ENCODE measurements at places on chromosomes 1 and 21.

DNA sequence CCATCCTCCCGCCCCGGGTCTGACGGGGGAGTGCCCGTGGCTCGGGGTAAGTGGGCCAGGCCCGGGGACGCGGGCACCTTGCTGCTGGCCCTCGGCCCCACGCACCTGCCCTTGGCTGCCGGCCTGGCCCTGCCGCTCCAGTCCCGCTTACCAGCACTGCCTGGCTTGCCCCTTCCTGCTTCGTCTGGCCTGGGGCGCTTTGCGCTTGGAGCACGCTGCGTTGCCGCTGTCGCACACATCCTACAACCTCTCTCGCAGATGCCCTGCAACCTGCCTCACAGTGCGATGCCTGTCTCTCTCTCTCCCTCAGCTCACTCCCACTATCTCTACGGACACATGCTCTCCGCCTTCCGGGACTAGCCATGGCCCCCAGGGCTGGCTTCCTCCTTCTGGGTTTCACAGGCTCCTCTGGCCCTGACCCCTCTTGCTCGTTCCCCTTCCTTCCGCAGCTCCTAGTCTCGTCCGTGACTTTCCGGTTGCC is 9.7 kb downstream of the MYOG start:
- no peak for DNase-seq

GRCh38 chr1:198860371-198860770 is 221.5 kb downstream of the PTPRC start:
- no peak for DNase-seq

- no peak for DNase-seq
Measured at GRCh38 chr1:237058470-237058869, 16.5 kb downstream of the RYR2 start.

DNA sequence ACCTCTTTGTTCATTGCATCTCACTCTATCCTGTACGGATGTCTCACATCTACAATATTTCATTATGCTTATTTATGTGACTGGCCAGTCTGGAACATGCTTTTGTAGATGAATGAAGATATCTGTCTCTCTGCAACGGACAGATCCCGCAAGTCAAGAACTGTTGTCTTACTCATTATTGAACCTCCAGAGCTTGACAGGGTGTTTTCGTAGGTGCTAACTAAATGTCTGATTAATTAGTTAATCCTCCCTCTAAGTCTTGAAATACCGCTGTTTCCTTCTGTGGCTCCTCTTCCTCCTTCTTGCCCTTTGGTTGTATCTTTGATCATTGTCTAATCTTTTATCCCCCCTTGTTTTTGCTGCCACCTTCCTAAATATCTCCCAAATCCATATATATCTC is 3.2 kb upstream of the C1orf162 start:
- no peak for DNase-seq

DNA sequence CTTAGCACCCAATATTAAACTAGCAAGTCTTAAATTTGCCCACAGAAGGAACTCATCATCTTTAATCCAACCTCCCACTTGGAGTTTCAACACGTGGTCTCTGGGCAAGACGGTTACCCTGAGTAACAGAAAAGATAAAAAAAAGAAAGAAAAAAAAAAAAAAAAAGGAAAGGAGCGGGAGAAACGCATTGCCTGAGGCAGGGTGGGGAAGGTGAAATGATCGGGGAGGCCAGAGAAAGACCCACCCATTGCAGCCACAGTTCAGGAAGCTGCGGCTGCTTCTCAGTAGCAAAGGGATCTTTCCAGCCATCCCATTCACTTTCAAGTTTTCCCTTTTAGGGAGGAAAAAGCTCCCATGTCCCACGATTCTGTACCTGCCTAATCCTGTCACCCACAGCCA is 32.0 kb upstream of the OTUD3 start:
- no peak for DNase-seq

- DNase-seq, result no peak
Measured at GRCh38 chr1:235279694-235280093, 48.3 kb downstream of the ARID4B start.

GRCh38 chr1:81525085-81525484 is 275.6 kb upstream of the ADGRL2 start:
- no peak for DNase-seq

DNA sequence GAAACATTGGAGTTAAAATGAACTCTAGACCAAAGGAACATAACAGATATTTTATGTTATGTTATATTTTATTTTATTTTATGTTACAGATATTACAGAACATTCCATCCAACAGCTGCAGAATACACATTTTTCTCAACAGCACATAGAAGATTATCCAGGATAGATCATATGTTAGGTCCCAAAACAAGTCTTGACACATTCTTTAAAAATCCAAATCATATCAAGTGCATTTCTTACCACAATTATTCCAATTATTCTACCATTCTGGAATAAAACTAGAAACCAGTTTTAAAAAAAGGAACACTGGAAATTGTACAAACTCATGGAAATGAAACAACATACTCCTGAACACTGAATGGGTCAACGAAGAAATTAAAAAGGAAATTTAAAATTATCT is 30.9 kb upstream of the PIGK start:
- no peak for DNase-seq
